ENCODE measurements at places on chromosomes 2 and 18.

- DNase-seq, result no peak
These were observed 590.2 kb downstream of the ARHGAP15 start for GRCh38 chr2:143719406-143719805.

DNA sequence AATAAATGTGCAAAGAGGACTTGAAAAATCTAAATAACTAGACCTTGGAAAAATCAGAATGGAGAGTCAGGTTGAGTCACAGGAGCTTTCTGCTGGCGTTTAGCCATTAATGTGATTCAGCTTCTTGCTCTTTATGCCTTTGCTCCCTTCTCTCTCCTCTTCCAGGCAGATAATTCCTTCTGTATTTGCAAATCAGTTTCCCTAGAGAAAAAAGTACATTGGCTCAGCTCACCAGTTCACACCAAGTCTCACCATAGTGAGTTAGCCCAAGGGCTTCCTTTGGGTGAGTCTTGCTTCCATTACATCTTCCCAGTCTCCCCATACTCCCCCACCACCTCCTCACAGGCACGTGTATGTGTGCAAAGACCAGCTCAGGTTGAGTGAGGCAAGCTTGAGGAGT, 73.6 kb downstream of the CYBRD1 start:
- peak; percentile 37 for DNase-seq

DNA sequence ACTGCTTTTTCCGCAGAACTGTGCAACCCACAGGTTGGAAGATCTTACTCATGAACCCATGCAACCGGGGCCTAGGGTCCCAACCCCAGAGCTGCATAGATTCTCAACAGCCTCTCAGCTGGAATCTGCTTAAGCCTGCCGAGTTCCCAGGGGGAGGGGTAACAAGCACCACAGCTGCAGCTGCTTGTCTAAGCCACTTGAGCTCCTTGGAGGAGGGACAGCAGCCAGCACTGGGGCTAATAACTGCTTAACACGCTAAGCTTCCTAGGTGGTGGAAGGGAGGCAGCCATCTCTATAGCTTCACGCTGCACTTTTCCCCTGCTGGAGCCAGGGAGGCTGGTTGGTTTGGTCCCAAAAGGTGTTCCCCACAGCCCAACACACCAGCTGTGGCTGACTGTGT, 311.6 kb downstream of the DSC3 start:
- DNase-seq, result no peak

- DNase-seq, result no peak
These were observed 7.2 kb downstream of the SLC66A2 start for GRCh38 chr18:79944126-79944731.

DNA sequence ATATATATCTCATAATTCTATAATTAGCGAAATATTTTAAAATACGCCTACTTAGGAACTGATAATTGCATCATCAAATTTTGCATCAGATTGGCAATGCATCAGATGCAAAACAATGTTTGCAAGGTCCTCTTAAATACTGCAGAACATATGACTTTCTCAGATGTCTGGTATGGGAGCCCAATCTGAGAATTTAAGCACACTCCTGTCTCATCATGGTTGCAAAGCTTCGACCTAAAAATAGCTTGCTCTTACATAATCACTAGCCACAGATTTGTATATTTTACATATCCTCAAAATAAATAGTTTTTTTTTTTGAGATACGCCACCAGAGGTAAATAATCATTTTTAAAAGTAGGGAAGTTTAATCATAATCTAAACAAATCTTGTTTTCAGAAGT, 123.2 kb downstream of the CABYR start:
- no peak for DNase-seq

- no peak for DNase-seq
These were observed 69.8 kb downstream of the MCFD2 start for GRCh38 chr2:46845542-46846486.

GRCh38 chr2:144914622-144915318, 394.9 kb upstream of the ZEB2 start:
- DNase-seq, result no peak

DNA sequence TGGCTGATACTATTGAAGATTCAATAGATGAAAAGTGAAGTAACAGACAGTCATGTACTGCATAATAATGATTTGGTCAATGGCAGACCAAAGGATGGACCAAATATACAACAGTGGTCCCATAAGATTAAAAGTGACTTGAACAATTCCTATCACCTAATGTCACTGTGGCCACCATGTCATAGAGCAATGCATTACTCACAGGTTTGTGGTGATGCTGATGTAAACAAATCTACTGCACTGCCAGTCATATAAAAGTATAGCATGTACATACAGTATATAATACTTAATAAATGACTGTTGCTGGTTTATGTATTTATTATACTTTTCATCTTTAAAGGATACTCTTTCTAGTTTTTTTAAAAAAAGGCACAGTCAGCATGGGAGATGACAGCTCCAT, 99.9 kb downstream of the USP34 start:
- no peak for DNase-seq

DNA sequence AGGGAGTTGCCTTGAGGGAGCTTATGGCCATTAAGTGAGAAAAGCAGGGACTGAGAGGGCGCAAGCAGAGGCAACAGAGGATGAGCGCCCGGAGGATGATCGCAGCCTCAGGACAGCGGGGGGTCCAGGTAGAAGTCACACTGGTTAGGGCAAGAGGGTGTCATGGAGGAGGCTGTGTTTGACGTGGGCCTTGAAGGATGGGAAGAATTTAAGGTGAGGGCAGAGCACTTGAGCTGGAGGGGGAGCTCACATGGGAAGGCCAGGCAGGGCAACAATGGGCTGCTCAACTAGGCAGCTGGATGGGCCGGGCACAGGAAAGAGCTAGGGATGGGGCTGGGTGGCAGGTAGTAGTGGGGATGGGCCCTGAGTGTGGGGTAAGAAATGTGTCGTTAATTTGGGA, 31.9 kb downstream of the FAM228A start:
- DNase-seq, result no peak

- no peak for DNase-seq
These were observed 38.5 kb downstream of the SPRED2 start for GRCh38 chr2:65393743-65394422.

DNA sequence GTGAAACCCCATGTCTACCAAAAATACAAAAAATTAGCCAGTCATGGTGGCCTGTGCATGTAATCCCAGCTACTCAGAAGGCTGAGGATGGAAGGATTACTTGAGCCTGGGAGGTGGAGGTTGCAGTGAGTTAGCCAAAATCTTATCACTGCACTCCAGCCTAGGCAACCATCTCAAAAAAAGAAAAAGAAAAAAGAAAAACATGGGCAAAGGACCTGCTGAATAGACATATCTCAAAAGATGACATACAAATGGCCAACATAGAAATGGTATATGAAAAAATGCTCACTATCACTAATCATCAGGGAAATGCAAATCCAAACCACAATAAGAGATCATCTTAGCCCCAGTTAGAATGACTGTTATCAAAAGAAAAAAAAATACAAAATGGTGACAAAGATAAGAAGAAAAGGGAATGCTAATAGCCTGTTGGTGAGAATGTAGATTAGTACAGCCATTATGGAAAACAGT, 1.4 kb upstream of the TGOLN2 start:
- DNase-seq, result no peak

- DNase-seq, result no peak
These were observed 36.0 kb downstream of the PPP4R3B start for GRCh38 chr2:55581435-55581834.

- DNase-seq, result no peak
These were observed at the start of gene TGFBRAP1 for GRCh38 chr2:105329561-105330495. Gene TGFBRAP1 (minus strand): TSS chr2:105329735. CDS start chr2:105308301, 21,434 bp downstream.

- DNase-seq, result no peak
These were observed 65.2 kb downstream of the TMEM247 start for GRCh38 chr2:46544581-46544980.

- no peak for DNase-seq
These were observed 153.1 kb upstream of the SLC14A2 start for GRCh38 chr18:45462179-45462578.

GRCh38 chr2:119431155-119431975, at the start of gene TMEM37:
Gene TMEM37 (plus strand): TSS chr2:119431854. CDS start chr2:119431904, 50 bp downstream.
- DNase-seq, result peak; percentile 41

- DNase-seq, result no peak
These were observed 43.5 kb upstream of the ZNF397 start for GRCh38 chr18:35197296-35197695.

- peak; percentile 26 for DNase-seq
These were observed 487.3 kb upstream of the SPRED2 start for GRCh38 chr2:65919550-65920188.

GRCh38 chr2:24919506-24920097, 435 bp downstream of the ADCY3 start:
- DNase-seq, result no peak

- DNase-seq, result no peak
These were observed 180.7 kb downstream of the BABAM2 start for GRCh38 chr2:28071221-28071620.
